ENCODE measurements at places on chromosomes 16 and 17.
A peak's percentile ranks its signal among the peaks of the same experiment; 100 is the strongest.

DNA sequence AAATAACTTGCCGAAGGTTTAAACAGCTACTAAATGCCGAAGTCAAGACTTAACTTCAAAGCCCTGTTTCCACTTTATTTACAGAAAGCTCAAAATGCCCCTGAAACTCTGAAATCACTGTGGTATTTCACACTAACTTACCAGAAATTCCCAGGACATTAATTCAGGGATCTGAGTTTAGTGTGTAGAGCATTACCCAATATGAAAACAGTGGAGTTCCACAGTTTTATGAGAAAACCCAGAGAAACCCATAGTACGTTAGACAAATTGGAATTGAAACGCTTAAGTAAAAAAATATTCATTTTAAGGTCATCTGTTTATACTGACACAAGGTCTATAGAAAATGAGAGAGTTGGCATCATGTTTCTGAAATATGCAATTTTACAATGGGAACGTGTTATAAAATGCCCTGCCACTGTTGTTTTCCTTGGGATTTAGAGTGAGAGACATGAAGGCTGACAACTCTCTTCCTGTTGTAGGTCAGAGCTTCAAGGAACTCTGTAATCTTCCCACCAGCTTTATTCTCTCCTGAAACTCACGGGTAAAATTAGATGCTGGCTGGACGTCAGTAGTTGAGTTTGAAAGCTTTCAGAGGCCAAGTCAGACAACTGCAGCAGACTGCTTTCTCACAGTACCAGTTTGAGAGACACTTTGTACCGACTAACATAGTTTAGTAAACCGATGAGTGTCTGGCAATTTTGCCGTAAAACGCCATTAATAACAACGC lies 139.4 kb upstream of the TBX2 start:
- no peak for DNase-seq

GRCh38 chr17:73826181-73826871 lies 182.1 kb upstream of the SDK2 start:
- DNase-seq = no peak

GRCh38 chr17:77905766-77906165 lies 52.7 kb upstream of the TNRC6C start:
- DNase-seq = no peak

- no peak for DNase-seq
These were observed 315.6 kb downstream of the SEC14L1 start for GRCh38 chr17:77456271-77456950.

- DNase-seq = peak; percentile 29
These were observed 9.4 kb upstream of the MYL4 start for GRCh38 chr17:47199627-47200324.

DNA sequence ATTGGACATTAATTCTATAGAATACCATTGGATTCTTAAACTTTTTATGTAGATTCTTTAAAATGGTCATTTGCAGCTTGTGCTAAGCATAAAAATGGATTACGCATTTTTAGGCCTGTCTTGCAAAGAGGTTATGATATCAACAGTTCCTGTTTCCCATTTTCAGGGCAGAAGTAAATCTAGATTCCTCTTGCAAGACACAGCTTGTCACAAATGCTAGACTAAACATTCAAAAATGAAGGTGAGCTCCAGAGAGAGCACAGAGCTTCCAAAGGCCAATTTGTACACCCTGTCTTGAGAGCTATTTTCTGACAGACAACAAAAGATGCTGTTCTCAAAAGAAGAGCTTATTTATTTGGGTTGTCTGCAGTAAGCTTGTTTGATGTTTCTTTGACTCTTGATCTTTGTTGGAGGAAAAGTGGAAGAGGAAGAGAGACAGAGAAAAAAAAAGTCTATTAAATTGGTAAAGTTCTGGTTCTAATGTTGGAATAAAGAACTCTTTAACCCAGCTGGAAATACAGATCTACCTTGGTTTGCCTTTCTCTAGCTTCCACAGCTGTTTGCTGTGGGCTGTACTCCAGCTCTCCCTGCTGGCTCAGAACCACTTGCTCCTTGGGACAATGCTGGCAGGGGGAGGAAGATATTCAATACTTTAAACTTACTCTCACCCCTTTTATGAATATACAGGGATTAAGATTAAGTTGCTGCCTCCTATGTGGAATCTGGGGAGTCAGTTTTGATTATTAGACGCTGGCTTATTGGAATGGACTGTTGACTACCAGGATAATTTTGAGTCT lies 651.8 kb downstream of the CDH11 start:
- no peak for DNase-seq

DNA sequence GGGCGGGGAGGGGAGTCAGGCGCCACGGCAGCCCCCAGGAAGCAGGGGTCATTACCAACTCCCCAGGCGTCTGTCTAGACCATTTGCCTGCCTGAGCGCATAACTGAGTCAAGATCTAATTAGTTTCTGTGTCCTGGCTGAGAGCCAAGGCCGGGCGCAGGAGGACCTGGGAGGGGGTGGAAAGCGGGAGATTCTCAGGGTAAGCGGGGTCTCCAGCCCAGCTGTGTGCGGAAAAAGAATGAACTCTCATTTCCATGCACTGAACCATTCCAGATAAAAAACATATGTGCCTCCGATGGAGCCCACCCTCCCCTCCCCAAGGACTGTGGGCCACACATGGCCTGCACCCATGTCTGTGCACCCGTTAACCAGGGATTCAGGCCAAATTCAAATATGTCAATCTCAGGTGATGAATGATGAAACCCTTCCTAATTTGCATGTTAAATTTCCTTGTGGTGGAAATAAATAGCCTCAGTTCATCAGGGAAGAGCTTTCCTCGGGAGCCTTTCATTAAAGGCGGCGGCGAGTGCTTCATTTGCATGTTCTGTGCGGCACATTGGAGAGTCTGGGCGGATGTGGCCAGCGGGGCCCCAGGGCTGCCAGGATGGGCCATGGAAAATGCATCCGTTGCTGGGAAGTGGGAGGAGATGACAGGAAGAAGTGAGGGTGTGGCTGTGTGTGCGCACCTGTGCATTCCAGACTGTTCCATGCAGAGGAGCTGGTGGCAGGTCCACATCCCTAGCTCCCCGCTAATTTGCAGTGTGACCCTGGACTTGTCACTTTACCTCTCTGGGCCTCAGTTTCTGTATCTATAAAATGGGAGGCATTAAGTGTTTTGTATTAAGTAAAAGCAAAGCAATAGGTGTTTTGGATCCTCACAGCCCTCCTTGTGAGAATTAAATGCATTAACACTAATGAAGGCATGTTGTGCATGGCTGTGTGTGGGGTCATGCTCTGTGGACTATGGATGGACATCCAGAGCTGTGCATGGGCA lies 151.1 kb downstream of the SDK2 start:
- no peak for DNase-seq

GRCh38 chr16:73040735-73041402 lies 7.1 kb downstream of the ZFHX3 start:
- no peak for DNase-seq

DNA sequence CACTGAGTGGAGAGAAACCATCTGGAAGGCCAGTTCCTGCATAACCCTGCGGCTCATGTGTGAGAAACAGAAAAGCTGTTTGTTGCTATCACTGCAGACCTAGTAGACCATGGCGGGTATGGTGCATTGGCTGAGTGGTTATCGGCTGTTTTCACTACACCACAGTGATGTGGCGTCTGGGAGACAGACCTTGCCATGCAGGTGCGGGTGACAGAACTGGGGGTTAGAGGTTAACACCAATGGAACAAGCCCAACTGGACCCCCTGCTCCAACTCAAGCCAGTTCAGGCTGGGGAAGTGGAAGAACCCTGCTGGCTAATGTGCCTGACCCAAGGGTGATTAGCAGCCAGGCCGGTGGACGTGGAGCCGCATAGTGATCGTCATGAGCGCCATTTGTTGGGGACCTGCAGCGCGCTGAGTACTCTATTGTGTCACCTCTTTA lies 91.9 kb downstream of the IRF8 start:
- no peak for DNase-seq

GRCh38 chr17:62626719-62627218 lies 701 bp upstream of the MRC2 start:
- no peak for DNase-seq

DNA sequence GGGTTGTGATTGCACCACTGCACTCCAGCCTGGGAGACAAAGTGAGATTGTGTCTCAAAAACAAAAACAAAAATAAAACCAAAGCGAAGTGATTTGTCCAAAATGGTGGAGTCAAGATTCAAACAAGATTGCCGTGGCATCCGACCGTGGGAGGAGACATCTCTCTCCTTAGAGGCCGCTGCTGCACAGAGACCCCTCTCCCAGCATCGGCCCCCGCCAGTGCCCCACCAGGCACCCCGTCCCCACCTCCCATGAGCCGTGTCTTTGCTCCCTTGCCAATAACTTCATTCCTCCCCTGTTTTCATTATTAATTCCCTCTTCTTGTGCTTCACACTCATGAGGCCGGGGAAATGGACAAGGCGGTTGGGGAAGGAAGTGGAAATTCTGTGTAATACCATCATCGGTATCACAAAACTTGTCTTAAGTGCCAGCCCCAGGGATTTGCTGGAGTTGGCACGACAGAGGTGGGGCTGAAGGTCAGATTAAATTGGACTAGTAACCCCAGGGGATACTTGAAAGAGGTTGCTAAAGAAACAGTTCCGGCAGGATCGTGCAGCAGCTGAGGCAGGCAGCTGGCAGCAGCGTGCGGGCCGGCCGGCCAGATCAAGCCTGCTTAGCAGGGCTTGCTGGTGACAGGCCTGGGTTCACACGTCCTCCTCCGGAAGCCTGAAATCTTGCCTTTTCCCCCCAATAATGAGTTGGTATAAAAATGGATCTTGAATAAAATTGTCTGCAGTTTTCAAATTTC lies 66.8 kb downstream of the RTN4RL1 start:
- no peak for DNase-seq

DNA sequence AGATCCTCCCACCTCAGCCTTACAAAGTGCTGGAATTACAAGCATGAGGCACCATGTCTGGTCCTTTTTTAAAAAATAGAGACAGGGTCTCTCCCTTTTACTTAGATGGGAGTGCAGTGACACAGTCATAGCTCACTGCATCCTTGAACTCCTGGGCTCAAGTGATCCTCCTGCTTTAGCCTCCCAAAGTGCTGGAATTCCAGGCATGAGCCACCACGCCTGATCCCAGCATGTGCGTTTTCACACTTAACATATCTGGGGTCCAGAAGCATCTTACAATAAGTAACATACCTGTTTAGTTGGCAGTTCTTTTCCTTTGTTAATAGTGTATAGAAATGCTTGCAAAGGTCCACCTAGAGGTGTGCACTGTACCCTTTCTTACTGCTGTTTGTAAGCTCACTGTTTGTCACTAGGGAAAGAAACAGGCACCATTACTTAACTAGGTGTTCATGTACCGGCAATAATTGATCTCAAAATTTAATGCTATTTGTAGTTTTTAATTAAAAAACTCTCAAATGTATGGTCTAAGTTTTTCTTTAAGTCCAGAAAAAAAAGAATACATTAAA lies 221.7 kb downstream of the RPTOR start:
- DNase-seq = no peak

DNA sequence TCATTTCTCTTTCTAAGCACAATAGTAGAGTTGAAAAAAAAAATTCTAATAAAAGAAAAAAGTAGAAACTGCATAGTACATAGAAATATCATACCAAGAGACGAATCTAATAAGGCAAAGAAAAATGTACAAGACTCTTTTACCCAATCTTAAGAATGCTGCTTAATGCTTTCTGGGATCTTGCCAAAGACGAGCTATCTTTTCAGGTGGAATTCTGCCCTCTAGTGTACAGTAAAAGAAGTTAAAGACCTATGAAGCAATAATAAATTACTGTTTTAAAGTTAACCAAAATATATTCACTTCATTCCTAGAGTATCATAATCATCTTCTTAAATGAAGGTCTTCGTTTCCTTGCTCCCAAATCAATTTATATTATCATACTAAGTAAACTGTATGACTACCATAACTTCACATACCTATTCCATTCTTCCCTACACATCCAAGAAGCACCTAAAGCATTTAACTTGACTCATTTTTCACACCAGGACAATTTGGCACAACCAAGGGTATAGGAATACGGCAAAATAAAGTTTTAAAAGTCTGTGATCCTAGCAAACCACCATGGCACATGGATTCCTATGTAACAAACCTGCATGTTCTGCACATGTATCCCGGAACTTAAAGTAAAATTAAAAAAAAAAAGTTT lies 47.7 kb downstream of the CFDP1 start:
- DNase-seq = no peak

DNA sequence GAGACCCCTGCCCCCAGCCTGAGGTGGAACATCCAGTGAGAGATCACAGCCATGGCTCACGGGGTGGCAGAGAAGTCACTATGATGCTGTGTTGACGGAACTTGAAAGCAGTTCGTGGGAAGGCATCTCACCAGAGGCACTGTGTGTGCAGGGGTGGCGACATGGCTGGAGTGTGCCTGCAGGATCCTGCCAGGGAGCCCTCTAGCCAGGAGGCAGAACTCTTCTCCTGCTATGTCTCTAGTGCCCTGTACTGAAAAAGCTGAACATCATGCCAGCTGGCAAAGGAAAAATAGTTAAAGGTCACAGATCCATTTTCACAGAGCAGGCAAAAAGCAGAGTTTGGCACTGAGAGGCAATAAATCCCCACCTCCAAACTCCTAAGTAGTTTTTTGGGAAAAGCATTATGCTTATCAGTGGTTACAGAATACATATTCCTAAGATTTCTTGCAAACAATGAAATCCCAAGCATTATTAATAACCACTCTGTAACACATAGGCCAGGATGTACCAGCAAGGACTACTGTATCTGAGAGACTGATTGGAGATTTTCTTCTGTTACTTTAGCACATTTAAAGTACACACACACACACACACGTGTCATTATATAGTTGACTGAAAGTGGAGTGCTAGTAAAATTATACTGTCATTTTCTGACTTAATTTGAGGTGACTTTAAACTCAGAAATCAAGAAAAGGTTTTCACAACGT lies 36.8 kb downstream of the TNRC6C start:
- no peak for DNase-seq

DNA sequence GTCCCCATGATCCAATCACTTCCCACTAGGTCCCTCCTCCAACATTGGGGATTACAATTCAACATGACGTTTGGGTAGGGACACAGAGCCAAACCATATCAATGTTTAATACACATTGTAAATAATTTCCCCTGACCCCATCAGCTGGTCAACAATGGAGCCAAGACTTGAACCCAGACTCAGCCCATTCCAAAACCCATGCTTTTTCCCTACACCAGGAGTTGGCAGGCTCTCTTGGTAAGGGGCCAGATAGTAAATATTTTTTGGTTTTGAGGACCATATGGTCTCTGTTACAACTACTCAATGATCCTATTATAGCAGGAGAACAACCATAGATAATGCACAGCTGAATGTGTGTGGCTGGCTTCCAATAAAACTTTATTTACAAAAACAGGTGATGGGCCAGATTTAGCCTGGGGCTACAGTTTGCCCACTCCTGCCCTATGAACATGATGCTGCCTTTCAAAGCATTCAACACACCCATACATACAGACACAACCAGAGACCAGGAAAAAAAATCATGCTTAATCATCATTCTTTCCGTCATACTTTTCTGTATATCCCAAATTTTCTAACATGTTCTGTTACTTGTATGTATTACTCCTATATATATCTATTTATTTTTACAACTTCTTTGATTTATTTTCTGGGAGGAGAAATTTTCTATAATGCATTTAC lies 22.1 kb upstream of the MSI2 start:
- DNase-seq = no peak

DNA sequence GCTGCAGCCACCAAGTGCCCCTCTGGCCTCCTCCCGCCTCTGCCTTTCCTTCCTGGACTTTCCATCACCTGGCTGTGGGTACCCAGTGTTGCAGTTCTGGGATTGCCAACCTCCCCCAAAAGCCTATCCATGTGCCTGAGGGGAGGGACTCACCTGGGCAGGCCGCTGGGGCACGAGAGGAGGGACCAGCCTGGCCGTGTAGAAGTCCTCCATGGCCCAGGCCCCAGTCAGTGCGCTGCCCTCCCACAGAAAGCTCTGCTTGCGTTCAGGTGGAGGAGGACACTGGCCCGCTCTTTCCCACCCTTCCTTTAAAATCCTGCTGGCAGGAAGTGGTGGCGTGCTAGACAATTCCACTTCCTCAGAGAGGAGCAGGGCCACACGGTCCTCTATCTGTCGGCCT lies 14.2 kb downstream of the SLX4 start:
- no peak for DNase-seq

All from ecto neural progenitor cell (in vitro differentiated cells).